Trophoblast cell (in vitro differentiated cells and primary cell): ENCODE measurements at places on chromosomes 6 and 20.

GRCh38 chr6:16985513-16986284, 116.2 kb upstream of the STMND1 start:
- no peak for DNase-seq

GRCh38 chr20:49381558-49382493, 100.6 kb downstream of the KCNB1 start:
- no peak for DNase-seq

- DNase-seq = peak; percentile 76
Measured at GRCh38 chr20:20837574-20838021, 125.2 kb upstream of the RALGAPA2 start.

DNA sequence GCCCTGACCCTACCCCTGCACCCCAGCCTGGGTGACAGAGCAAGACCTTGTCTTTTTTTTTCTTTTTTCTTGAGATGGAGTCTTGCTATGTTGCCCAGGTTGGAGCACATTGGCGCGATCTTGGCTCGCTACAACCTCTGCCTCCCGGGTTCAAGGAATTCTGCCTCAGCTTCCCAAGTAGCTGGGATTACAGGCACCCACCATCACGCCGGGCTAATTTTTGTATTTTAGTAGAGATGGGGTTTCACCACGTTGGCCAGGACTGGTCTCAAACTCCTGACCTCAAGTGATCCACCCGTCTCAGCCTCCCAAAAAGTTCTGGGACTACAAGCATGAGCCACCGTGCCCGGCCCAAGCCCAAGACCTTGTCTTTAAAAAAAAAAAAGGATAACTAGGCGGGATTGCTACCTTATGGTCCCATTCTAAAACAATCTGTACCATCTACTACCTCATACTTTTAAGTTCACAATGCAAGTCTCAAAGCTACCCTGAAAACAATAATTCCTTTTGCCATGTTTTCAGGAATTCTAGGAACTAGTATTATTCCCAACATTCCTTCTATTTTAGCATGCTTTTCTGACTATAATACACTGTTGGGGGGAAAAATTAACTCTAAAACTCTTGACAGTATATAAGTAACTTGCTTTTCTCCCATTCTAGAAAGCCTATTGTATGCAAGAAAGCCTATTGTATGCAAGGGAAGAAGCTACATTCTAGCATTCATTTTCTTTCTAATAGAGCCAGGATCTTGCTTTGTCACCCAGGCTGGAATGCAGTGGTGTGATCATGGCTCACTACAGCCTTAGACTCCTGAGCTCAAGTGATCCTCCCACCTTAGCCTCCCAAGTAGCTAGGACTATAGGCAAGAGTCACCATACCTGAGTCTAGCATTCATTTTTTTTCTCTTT, 6.6 kb downstream of the TUBB start:
- no peak for DNase-seq

DNA sequence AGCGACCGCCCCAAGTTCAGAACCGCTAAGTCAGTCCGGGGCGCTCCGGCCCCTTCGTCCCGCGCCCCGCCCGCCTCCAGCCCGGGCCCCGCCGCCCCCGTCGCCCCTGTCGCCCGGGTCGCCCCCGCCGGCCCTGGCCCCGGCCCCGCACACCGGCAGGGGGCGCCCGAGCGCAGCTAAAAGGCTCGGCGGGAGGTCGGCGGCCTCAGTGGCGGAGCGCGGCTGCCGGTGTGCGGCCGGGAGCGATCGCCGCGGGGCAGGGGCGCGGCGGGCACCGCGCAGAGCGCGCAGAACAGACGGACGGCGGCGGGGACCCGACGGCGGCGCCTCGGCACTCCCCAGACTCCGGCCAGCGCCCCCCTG, at the start of gene FNDC1:
Gene FNDC1 (plus strand): TSS at position 208 of the 363 bp plus-strand sequence. CDS start 197 bp downstream, outside the sequence.
- peak; percentile 57 for DNase-seq

GRCh38 chr6:116452531-116452930, 8.6 kb upstream of the CALHM6 start:
- DNase-seq = no peak

DNA sequence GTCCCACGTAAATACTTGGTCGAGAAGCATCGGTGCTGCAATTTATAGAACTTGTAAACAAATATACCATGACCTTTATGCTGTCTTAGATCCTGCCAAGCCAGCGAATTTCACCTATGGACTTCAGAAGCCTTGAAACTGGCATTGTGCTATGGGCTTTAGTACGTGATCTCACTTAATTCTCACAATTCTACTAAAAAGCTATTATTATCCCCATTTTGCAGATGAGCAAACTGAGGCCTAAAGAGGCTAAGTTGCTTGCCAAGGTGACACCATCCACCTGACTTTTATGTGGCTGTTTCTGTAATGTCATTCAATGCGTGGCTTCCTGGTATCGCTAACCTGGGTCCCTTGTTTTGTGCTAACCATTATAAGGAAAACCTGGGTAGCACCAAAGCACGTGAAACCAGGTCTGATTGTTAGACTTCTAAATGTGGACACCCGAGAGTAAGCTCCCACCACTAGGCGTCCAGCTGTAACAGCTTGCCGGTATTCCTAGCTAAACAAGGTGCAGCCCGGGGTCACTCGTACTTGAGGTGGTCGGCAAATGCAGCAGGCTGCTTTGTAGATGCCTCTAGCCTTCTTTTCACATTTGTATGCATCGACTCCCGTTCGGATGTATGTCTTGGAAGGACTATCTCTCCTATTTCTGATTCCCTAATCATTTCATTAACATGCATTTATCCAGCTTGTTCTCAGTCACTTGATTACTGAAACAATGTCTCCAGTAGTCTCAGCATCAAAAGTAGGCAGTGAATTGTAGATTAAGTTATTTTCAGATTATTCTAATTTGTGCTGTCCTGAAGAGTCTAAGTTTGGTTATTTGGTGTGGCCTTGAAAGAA, 1.1 kb downstream of the SYNJ2 start:
- peak; percentile 54 for DNase-seq

DNA sequence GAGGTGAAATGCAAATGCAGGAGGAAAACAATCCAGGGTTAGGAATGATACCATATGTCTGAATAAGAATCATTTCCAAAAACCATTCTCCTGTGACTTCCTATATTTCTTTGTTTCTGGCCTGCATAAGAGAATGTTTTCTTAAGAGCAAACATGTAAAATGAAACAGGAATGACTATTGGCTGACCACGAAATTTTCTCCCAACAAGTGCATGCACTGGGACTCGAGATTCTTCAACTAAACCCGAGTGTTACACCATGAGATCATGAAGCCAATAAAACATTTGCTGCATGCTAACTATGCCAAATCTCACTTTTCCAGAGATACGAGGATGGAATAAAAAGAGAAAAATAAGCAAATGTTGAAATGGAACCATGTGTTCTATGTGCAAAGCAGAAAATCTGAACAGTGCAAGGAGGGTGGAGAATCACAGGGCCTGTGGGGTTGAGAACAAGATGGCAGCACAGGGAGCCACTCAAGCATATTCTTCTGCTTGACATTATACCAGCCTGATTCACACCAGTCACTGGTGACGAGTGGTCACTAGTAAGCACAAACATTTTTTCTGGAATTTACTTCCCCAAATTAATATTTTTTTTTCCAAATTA, 212.2 kb upstream of the FOXA2 start:
- no peak for DNase-seq

- DNase-seq = no peak
Measured at GRCh38 chr6:163554032-163554431, 139.5 kb downstream of the QKI start.
